ENCODE measurements at places on chromosomes 7 and 10.

GRCh38 chr7:151795168-151795811, 81.6 kb downstream of the PRKAG2 start:
- DNase-seq = no peak

- no peak for DNase-seq
Measured at GRCh38 chr10:1576467-1577372, 160.6 kb downstream of the ADARB2 start.

DNA sequence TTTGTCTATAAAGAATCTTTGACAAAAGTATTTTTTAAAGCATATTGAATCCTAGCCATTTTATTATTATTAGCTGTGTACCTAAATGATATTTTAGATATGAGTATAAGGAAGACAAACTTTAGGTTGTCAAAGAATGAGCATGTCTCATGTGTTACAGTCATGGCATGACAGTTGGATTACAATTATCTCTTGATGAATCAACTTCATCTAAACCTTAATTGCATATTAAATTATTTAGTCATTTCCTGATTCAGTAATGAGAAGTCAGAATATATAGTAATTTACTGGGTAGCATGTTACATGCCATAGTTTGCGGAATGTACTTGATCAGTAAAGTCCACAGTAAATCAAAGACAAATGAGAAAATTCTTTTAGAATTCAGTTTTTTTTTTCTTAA, 59.2 kb downstream of the MAPK8 start:
- no peak for DNase-seq

GRCh38 chr10:71522442-71523144, 125.9 kb downstream of the CDH23 start:
- DNase-seq = no peak

GRCh38 chr7:3973264-3973663, 672.2 kb downstream of the SDK1 start:
- no peak for DNase-seq

- DNase-seq = no peak
Measured at GRCh38 chr7:86784765-86785164, 141.1 kb downstream of the GRM3 start.

- no peak for DNase-seq
Measured at GRCh38 chr7:121447911-121448300, 51.8 kb upstream of the FAM3C start.

DNA sequence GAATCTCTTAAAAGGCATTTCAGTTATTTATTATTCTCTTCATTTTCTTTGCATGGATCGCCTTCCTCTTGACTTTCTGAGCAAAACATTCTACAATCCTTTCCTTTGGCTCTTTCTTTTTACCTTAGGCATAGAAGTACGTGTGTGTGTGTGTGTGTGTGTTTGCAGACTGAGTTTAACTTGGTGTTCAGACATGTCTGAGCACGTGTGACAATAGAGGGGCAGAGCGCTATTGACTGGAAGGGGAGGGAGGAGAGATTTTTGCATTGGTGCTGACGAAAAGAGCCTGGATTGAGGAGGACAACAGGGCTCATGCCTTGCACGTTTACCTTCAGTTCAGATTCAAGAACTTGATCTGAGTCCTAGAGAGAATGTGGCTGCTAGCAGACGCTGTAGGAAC, 129.8 kb downstream of the SEC23IP start:
- no peak for DNase-seq

GRCh38 chr7:81256991-81257390, 338.1 kb upstream of the SEMA3C start:
- no peak for DNase-seq

DNA sequence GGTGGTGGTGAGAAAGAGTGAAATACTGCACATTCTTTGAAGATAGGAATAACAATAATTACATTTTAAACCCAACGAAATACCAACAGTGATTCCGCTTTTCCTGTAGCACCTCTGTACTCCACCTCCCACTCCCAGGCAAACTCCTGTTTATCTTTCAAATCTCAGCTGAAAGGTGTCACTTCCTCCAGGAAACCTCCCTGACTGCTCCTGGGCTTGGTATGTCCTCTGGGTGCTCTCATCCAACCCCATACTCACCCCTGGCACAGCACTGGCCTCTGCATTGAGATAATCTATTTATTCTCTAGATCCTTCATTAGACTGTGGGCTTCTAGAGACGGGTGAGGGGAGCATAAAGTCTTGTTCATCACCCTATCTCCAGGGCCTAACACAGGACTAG, 148.0 kb downstream of the MYOF start:
- DNase-seq = no peak

DNA sequence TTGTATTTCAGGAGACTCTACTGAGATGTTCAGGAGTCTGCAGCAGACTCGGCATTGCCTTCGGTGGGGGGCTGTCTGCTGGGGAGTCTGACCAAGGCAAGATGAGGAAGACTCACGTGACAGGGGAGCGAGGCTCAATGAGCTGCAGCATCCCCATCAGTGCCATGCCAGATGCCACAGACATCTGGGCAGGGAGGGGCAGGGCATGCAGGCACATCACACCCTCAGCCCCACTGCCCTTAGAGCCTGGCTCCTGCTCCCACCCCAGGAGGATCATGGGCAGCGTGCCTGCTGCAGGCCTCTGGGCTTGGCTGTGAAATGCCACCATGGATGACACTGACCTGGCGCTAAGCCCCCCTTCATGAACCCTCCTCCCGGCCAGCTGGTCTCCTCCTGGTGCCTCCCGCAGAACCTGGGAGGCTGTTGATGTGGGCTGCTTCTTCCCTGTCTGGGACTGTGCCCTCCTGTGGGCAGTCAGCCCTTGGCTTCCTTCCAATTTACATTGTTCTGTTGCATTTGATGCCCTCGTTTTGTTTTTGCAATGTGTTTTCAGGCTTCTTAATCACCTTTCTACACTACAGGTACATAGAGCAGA, 235.0 kb downstream of the PAXIP1 start:
- DNase-seq = no peak

DNA sequence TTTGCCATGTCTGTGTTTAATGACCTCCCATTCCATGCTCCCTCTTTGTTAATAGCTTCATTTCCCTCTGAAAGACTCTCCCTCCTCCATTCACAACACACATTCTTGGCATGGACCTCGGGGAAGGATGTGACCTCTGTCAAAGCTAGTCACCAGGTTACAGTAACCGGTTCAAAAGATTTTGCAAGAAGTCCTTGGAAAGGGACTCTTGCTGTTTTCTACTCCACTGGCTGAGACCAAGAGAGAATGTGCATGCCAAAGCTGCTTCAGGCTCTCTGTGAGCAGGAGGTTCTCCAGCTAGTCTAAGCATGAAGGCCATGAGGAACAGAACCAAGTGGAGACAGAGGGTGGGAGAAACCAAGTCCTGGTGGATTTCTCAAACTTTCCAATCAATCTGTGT, 732.6 kb downstream of the CCSER2 start:
- no peak for DNase-seq

- DNase-seq = no peak
Measured at GRCh38 chr7:149494738-149495368, 2.8 kb downstream of the ZNF746 start.

GRCh38 chr10:107806026-107806425, 641.5 kb upstream of the SORCS1 start:
- no peak for DNase-seq

DNA sequence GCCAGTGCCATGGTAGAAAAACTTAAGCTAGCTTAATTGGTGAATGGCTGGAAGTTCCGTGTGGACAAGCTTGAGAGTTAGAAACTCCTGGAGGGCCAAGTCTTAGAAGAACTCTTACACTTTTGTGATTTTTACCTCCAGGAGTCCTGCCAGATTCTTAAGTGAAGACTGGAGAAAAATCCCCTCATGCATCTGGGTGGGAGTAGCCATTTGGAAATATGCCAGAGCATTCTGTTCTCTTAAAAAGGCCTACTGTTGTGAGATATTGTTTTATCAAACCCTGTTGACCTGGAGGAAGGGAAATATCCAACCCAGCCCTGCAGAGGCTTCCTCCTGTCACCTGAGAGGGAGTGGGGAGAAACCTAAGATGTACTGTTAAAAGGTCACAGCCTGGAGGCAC, 17.6 kb upstream of the MCM10 start:
- no peak for DNase-seq

- no peak for DNase-seq
Measured at GRCh38 chr10:14438576-14438975, 107.9 kb upstream of the FRMD4A start.

GRCh38 chr10:99523251-99523773, 9.4 kb upstream of the NKX2-3 start:
- peak; percentile 63 for DNase-seq

DNA sequence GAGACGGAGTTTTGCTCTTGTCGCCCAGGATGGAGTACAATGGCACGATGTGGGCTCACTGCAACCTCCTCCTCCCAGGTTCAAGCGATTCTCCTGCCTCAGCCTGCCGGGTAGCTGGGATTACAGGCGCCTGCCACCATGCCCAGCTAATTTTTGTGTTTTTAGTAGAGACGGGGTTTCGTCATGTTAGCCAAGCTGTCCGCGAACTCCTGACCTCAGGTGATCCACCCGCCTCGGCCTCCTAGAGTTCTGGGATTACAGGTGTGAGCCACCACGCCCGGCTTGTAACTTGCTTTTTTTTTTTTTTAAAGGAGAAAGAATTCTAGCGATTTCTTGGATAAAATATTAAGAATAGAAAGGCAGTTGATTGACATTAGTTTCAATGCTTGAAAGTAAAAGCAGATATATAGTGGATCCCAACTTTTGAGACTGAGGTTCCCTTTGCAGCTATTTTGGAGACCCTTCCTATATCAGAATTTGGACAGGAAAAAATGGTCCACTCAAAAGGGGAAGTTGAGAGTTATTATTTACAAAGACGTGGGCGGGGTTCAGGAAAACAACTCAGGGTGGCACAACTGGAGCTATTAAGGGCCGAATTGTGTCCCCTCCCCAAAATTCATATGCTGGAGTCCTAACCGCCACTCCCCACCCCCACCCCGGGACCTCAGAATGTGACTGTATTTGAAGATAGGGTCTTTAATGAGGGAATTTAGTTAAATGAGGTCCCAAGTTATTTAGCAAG, 1.3 kb upstream of the ERCC6 start:
- DNase-seq = no peak
